ENCODE measurements at places on chromosomes 4 and X. TPM values are rescaled to one million over a fixed set of nuclear protein-coding genes. Genes with fewer than 3 reads are reported as not detected.
A peak's percentile ranks its signal among the peaks of the same experiment; 100 is the strongest.

Gene CSAG2
- polyA plus RNA-seq, result not detected

Gene MAGEA2
- polyA plus RNA-seq, result not detected

Gene FAM13A
- 11.2 TPM for polyA plus RNA-seq

DNA sequence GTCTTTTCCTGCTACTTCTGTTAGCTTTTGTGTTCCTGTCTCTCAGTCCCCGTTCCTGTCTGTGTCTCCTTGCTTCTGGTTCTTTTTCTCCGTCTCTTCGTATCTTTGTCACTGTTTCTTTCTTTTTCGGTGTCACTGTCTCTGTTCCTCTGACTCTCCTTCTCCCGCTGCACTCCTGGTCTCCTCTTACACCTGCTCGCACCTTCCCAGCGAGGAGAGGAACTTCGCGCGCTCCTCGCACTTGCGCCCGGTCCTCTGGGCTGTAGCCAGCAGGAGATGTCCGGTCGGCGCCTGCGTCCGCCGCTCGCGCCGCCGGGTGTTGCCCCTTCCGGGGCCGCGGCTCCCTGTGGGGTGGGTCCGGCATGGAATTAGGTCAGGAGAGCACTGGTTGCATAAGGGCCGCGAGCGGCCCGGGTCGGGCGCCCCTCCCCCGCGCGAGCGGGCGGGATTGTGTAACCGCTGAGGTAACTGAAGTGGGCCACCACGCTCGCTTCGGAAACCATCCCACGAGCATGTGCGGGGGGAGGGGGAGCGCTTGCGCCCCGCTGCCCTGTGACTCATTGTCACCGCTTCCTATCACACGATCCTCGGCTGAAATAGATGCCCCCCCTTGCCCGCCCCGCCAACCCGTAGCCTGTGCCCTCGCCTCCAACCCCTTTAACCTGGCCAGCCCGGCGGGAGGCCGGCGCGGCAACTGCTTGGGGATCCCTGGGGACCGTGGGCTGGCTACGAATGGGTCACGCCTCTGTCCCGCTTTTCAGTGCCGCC is 1.6 kb downstream of the LONRF3 start:
- H3K36me3 ChIP-seq, result peaks cover 3% of the 10 kb centered on the region
- H3K4me3 ChIP-seq, result peak overlapping the region; percentile 52
- H3K4me1 ChIP-seq, result peaks cover 11% of the 10 kb centered on the region
- H3K27ac ChIP-seq, result no peak overlapping the region
- no peaks in the 10 kb centered on the region for H3K27me3 ChIP-seq
- peak; percentile 48 for DNase-seq

- peaks cover 4% of the 10 kb centered on the region for H3K27me3 ChIP-seq
- H3K36me3 ChIP-seq, result no peaks in the 10 kb centered on the region
- H3K4me1 ChIP-seq, result no peaks in the 10 kb centered on the region
- no peak overlapping the region for H3K27ac ChIP-seq
Observed at GRCh38 chrX:103999234-103999633, 14.3 kb downstream of the H2BW1 start.

DNA sequence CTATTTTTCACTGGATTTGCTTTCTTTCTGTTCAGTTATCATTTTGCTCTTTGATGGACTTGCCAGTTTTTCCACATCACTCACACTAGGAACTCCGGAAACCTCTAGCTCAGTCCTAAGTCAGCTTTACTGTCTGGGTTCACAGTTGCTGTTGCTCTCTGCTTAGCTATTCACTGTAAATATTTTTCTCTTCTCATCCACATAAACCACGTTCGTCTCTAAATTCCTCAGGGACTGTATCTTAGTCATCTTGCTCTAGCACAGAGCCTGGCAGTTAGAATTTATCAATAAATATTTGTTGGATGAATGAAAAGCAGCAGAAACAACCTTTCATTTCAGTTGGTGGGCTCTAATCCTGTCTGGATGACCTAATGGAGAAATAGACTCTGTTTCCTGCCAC is 119.4 kb upstream of the DMD start:
- H3K27me3 ChIP-seq, result no peaks in the 10 kb centered on the region
- H3K27ac ChIP-seq, result no peak overlapping the region
- no peaks in the 10 kb centered on the region for H3K4me1 ChIP-seq

DNA sequence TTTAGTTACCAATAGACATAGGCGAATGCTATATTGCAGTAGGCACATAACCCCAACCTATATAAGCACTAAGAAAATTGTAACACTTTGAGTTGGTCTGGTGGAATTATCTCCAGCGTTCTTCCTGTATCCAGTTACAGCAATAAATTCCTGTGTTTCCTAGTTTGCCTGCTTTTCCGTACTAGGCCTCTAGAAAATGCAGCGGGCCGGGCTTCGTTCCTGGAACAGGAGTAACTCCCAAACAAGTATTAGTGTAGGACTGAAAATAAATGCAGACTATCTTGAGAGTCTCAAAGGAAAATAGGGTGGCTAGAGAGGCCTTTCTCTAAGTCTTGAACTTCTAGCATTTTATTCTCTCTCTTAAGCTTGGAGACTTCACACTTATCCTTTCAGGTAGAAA is 159.8 kb downstream of the OR13H1 start:
- no peaks in the 10 kb centered on the region for H3K27me3 ChIP-seq
- no peak for DNase-seq
- no peak overlapping the region for H3K27ac ChIP-seq

DNA sequence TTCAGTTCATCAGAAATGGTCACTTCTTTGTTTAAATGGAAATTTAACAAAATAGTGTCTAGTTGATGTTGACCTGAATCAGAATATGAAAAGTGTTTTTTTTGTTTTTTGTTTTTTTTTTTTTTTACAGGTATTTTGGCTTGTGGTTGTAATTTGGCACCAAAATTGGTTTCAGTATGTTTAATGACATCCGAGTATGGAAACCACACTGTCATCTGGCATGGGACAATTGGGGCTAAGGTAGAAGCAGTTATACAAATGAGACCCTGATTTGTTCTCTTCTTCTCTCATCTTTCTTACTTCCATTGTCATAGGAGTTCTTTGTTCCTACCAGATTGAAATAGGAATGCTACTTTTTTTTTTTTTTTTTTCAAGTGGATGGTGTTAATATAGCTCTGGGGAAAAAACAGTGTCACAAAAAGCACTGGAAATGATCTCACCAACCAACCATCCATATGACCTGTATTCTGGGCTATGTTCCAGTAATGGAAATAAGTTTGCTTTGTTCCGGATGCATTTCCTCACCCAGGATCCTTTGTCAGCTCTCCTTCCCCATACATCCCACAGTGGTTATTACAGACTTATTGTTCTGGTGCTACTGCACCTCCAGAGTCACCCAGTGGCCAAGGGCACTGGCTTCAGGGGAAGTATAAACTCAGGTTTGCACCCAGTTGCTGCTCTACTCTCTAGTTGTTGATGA is 95.8 kb downstream of the ATXN3L start:
- no peaks in the 10 kb centered on the region for H3K36me3 ChIP-seq
- H3K4me1 ChIP-seq, result no peaks in the 10 kb centered on the region
- no peak for DNase-seq
- no peak overlapping the region for H3K27ac ChIP-seq

DNA sequence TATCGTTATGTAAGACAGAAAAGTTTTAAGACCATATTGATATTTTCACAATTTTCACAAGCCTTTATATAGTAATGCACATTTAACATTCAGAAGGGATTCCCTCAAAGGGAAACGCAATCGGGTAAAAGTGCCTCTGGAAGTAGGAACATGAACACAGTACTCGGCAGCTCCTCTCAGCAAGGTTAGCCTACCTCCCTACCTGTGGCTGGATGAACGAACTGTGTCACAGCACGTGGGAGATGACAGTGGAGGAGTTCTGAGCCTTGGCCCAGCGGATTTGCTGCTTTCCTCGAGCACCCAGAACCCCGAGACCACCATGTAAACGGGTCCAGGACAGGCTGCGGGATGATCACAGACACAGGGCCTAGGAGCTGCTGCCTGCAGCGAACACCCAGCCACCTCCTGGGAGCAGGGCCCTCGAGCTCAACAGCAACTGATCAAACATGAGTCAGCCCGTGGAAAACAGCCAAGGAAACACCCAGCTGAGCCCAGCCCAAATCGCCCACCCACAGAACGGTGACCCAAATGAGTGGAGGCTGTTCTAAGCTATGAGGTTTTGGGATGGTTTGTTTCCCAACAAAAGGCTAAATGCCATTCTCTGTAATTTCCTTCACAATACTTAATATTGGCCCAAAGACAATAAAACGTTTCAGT is 30.4 kb downstream of the FAT1 start:
- peaks cover 35% of the 10 kb centered on the region for H3K36me3 ChIP-seq
- peak; percentile 55 for DNase-seq
- no peaks in the 10 kb centered on the region for H3K4me1 ChIP-seq
- no peak overlapping the region for H3K27ac ChIP-seq
- H3K27me3 ChIP-seq, result no peaks in the 10 kb centered on the region

- no peak overlapping the region for H3K4me3 ChIP-seq
- H3K27ac ChIP-seq, result no peak overlapping the region
- DNase-seq, result no peak
- no peaks in the 10 kb centered on the region for H3K27me3 ChIP-seq
Observed at GRCh38 chrX:133606990-133607389, 191.7 kb upstream of the GPC4 start.

- peak; percentile 89 for DNase-seq
- peak overlapping the region; percentile 48 for H3K27ac ChIP-seq
- H3K36me3 ChIP-seq, result no peaks in the 10 kb centered on the region
- no peak overlapping the region for H3K4me3 ChIP-seq
- no peaks in the 10 kb centered on the region for H3K27me3 ChIP-seq
Observed at GRCh38 chr4:105909787-105910281, 14.6 kb downstream of the NPNT start.

DNA sequence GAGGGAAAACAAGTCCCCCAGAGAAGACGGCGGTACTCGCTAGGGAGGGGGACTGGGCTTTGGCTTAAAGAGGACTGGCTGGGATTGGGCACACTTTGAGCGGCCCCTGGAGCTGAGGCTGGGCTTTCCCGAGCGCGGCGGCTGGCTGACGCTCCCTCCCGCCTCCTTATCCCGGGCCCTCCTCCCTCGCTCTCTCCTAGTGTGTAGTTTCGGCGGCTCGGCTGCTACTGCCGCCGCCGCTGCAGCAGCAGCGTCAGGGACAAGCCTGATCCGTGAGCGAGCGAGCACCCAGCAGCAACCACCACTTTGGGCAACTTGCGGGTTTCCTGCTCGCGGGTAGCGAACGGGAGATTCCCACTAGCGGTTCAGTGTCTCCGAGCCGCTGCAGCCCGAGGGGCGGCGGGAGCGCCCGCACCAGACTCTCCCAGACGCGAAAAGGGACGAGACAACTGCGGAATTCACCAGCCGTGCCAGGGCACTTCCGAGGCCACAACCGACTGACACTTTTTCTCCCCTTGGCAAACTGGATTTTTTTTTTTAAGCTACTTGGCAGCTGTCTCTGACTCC is 632 bp upstream of the PCDH7 start:
- H3K4me1 ChIP-seq, result no peaks in the 10 kb centered on the region
- peaks cover 71% of the 10 kb centered on the region for H3K27me3 ChIP-seq
- no peaks in the 10 kb centered on the region for H3K36me3 ChIP-seq
- H3K4me3 ChIP-seq, result peak overlapping the region; percentile 58

GRCh38 chr4:82138374-82138773 is 235.4 kb downstream of the HNRNPD start:
- no peak overlapping the region for H3K4me3 ChIP-seq
- no peak for DNase-seq
- H3K4me1 ChIP-seq, result no peaks in the 10 kb centered on the region
- no peak overlapping the region for H3K27ac ChIP-seq

DNA sequence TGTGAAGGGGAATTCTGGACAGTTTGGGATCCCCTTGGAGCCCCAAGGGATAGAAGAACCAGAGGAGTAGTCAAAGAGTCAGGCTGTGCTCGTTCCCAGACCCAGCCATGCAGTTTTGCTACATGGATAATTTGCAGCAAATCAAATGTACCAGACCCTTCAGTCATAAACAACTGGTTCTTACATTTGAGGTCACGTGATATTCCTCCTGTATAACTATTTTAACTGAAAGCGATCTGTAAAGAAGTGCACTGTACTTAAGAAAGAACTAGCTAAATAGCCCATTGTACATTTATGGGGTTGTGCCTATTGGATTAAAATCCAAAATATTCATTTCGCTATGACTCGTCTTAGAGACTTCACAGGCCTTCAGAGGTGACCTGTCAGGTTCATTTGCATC is 550.2 kb upstream of the TENM3 start:
- H3K4me3 ChIP-seq, result no peak overlapping the region
- no peaks in the 10 kb centered on the region for H3K27me3 ChIP-seq
- no peaks in the 10 kb centered on the region for H3K36me3 ChIP-seq
- H3K4me1 ChIP-seq, result no peaks in the 10 kb centered on the region
- no peak for DNase-seq

GRCh38 chr4:1900087-1900433 is 28.9 kb downstream of the NSD2 start:
- peaks cover 43% of the 10 kb centered on the region for H3K36me3 ChIP-seq
- no peaks in the 10 kb centered on the region for H3K4me1 ChIP-seq
- H3K4me3 ChIP-seq, result no peak overlapping the region
- no peak for DNase-seq
- H3K27me3 ChIP-seq, result no peaks in the 10 kb centered on the region
- H3K27ac ChIP-seq, result no peak overlapping the region

GRCh38 chr4:25370242-25370641 is 6.8 kb upstream of the ANAPC4 start:
- H3K4me3 ChIP-seq, result no peak overlapping the region
- peaks cover 2% of the 10 kb centered on the region for H3K36me3 ChIP-seq
- H3K4me1 ChIP-seq, result no peaks in the 10 kb centered on the region
- no peaks in the 10 kb centered on the region for H3K27me3 ChIP-seq
- no peak for DNase-seq

DNA sequence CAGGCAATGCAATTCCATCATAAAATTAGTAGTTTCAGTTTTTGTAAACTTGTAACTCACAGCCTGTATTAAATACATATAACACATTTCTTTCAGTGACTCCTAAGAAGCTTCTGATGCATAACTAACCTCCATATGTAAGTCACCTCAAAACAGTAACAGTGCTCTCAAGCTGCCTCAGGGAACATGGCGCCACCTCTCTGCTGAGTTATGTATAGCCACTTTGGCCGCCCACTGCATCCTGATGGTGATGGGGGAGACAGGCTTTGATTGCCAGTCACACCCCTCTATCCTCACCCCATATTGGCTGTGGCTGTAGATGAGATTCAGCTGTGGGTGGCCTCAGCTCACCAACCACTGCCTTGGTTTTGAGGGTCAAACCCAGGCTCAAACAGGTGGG is 54.3 kb downstream of the LRBA start:
- H3K27me3 ChIP-seq, result no peaks in the 10 kb centered on the region
- H3K4me3 ChIP-seq, result no peak overlapping the region
- no peak for DNase-seq
- H3K4me1 ChIP-seq, result no peaks in the 10 kb centered on the region
- no peaks in the 10 kb centered on the region for H3K36me3 ChIP-seq
